ENCODE measurements at places on chromosomes 5 and 9. TPM values are rescaled to one million over a fixed set of nuclear protein-coding genes. Genes with fewer than 3 reads are reported as not detected.

Gene GABBR2
- not detected for total RNA-seq

Gene NELFB
- total RNA-seq: 71.4 TPM

Gene LHX3
- total RNA-seq: not detected

DNA sequence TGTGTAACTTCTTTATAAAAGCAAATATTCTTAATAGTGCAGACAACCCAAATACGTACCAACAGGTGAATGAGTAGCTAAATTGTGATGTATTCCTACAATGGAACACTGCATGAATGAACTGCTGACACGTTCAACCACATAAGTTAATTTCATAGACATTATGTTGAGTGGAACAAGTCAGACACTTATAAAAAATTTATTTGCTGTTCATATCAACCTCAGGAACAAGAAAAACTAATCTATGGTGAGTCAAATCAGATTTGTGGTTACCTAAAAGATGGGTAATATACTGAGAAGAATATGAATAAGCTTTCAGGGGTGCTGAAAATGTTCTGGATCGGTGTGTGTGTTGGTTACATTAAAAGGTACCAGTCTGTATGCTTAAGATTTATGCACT is 35.7 kb downstream of the INVS start:
- H3K4me1 ChIP-seq: peaks cover 5% of the 10 kb centered on the region
- H3K4me3 ChIP-seq: no peak overlapping the region
- H3K36me3 ChIP-seq: peaks cover 4% of the 10 kb centered on the region
- DNase-seq: no peak

GRCh38 chr9:121717141-121717991 is 65.9 kb downstream of the DAB2IP start:
- no peaks in the 10 kb centered on the region for H3K27me3 ChIP-seq
- H3K4me3 ChIP-seq: no peak overlapping the region
- H3K27ac ChIP-seq: no peak overlapping the region
- no peak for DNase-seq
- H3K36me3 ChIP-seq: no peaks in the 10 kb centered on the region

- peaks cover 48% of the 10 kb centered on the region for H3K36me3 ChIP-seq
- H3K27me3 ChIP-seq: no peaks in the 10 kb centered on the region
- no peak for DNase-seq
- H3K4me3 ChIP-seq: no peak overlapping the region
- H3K4me1 ChIP-seq: peaks cover 55% of the 10 kb centered on the region
These were observed 26.6 kb upstream of the ZBTB34 start for GRCh38 chr9:126833710-126834345.

GRCh38 chr5:129356846-129357245 is 103.3 kb upstream of the ADAMTS19 start:
- H3K4me3 ChIP-seq: no peak overlapping the region
- DNase-seq: no peak
- H3K4me1 ChIP-seq: no peaks in the 10 kb centered on the region
- no peaks in the 10 kb centered on the region for H3K27me3 ChIP-seq

GRCh38 chr5:39742916-39743315 is 318.1 kb upstream of the DAB2 start:
- H3K36me3 ChIP-seq: no peaks in the 10 kb centered on the region
- H3K4me1 ChIP-seq: no peaks in the 10 kb centered on the region
- H3K4me3 ChIP-seq: no peak overlapping the region
- H3K27me3 ChIP-seq: peaks cover 7% of the 10 kb centered on the region

- H3K27ac ChIP-seq: no peak overlapping the region
- DNase-seq: no peak
- no peak overlapping the region for H3K4me3 ChIP-seq
- no peaks in the 10 kb centered on the region for H3K36me3 ChIP-seq
- no peaks in the 10 kb centered on the region for H3K27me3 ChIP-seq
These were observed 914.4 kb upstream of the SEMA6A start for GRCh38 chr5:117488976-117489500.

- H3K27me3 ChIP-seq: no peaks in the 10 kb centered on the region
- DNase-seq: no peak
- no peak overlapping the region for H3K27ac ChIP-seq
- no peaks in the 10 kb centered on the region for H3K36me3 ChIP-seq
These were observed 85.4 kb downstream of the CAAP1 start for GRCh38 chr9:26807161-26807560.

Data from activated T-helper 2 cell treated with anti-CD3 and anti-CD28 coated beads, Interferon-gamma antibody, Interleukin-2, Interleukin-4, amounts not matched to agents 10 μg/mL and 5 μg/mL and 100 μg/mL, durations not matched to agents 14 hours and 24 hours and 36 hours (primary cell).